Keratinocyte (primary cell): ENCODE measurements at places on chromosomes 3 and 15.

GRCh38 chr15:80856400-80856799 is 77.2 kb downstream of the CEMIP start:
- no peak for DNase-seq

DNA sequence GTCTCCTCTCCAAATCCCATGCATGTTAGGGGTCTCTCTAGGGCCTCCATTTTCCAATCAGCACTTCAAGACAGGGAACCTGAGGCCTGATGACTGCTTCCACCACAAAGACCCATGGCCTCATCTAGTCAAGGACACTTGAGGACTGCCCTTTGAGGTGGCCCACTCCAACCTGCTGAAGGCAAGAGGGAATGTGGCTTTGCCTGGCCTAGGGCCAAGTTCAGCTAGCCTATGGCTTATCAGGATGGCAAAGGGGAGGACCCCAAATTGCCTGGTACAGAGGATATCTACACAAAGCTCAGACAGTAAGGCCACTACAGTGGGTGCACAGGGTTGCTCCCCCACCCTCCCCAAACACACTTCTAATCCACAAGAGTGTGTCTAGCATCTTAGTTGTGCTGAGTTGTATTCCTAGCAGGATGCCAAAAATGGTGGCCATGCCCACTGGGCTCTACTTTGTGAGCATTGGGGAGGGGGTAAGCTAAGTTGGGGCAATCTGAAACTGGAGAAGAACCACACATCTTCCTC is 10.0 kb upstream of the GRAMD2A start:
- no peak for DNase-seq

GRCh38 chr15:41971089-41971894 is 1.1 kb downstream of the EHD4 start:
- DNase-seq, result no peak

GRCh38 chr15:57432141-57432741 is 55.9 kb downstream of the CGNL1 start:
- no peak for DNase-seq

DNA sequence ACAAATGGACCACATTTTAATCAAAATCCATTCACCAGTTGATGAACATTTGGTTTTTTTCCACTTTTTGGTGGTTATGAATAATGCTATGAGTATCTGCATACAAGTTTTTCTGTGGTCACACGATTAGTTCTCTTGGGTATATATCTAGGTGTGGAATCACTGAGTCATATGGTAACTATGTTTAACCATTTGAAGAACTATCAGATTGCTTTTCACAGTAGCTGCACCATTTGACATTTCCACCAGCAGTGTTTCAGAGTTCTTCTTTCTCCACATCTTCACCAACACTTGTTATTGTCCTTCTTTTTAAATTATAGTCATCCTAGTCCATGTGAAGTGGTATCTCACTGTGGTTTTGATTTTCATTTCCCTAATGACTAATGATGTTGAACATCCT is 33.3 kb upstream of the ATG7 start:
- peak; percentile 73 for DNase-seq

GRCh38 chr3:38049358-38050126 is 10.5 kb downstream of the DLEC1 start:
- no peak for DNase-seq

DNA sequence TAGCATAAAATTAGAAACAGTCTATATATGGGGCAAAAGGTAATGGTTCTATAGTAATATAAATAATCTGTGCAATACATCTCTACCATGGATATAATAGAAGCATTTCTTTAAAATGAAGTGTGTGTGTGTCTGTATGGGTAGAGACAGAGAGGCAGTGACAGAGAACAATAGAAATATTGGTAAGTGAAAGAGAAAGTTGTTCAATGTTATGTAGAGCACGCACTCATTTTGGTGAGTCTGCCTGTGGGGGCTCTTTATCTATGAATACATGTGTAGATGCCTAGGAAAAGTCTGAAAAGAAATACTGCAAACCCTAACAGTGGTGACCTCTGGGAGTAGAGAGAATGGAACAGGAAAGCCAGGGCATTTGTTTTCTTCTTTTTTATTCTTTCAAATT is 182.6 kb downstream of the STAC start:
- no peak for DNase-seq
